ENCODE measurements at places on chromosomes 11 and 22.
A peak's percentile ranks its signal among the peaks of the same experiment; 100 is the strongest.

GRCh38 chr11:73931039-73931645, 19.7 kb upstream of the DNAJB13 start:
- DNase-seq, result peak; percentile 50

DNA sequence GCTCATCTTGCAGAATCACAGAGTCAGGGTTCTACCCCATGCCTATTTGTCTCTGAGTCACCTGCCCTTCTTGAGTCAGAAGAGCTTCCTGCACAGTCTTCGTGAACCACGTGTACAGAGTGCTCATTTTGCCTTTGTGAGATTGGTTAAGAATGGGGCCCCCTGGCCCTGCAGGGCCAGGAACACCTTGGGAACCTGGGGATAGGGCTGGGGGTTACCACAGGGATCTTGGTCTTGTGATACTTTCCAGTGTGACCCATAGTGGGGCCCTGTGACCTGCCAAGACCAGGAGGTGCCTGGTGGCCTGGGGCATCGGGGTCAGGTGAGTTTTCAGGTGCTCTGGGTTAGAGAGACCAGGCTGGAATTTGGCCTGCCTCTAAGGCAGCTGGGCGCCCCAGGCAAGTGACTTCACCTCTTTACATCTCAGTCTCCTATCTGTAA, 9.4 kb downstream of the TMPRSS13 start:
- DNase-seq, result no peak

GRCh38 chr11:124315052-124315451, 1.3 kb upstream of the OR8D1 start:
- no peak for DNase-seq

DNA sequence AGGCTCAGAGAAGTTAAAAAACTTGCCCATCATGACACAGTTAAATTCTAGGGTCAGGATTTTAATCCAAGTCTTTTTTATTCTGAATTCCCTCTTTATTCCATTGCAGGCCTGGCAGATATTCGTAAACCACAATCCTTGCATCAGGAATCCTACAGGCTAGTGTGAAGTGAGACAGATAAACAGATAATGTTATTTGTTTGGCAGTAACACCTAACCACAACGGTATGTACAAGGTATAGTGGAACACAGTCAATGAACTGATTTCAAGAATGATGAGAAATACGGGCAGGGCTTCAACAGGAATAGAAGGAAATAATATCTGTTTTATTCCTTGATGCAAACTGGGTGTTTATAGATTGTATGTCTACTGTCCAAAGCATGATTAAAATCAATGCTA, 32.0 kb upstream of the NARS2 start:
- no peak for DNase-seq

DNA sequence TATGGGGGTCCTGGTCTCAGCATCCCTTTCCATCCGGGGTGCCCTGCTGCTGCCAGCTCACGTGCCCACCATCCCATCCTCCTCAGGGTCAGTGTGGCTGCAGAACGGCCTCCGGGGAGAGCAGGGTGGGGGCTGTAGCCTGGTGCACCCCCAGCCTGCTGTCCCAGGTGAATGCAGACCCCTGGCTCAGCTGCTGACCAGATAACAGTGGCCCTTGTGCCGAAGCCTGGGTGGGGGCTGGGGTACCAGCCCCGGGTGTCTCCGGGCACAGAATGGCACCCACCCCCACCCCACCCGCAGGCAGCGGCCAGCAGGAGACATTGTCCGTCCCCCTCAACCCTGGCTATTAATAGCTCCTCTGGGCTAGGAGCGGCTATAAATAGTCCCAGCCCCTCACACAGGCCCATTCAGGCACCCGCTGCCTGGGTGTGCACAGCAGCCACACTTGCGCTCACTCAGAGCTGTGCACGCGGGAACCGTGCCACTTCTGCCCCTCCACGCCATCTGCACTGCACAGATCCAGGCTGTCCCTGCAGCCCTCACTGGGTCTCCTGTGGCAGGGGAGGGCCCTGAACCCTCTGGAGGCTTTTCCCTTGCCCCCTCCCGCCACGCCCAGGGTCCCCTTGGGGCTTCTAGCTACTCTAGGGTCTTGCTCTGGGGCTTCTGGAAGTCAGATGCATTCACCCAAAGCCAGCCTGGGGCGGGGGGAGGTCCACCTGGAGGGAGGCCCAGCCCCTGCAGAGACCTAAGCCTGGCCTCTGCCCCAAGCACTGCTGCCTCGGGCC, 18.7 kb downstream of the CRELD2 start:
- DNase-seq, result no peak

- DNase-seq, result no peak
Measured at GRCh38 chr22:42170946-42171345, 40.3 kb upstream of the CYP2D6 start.

DNA sequence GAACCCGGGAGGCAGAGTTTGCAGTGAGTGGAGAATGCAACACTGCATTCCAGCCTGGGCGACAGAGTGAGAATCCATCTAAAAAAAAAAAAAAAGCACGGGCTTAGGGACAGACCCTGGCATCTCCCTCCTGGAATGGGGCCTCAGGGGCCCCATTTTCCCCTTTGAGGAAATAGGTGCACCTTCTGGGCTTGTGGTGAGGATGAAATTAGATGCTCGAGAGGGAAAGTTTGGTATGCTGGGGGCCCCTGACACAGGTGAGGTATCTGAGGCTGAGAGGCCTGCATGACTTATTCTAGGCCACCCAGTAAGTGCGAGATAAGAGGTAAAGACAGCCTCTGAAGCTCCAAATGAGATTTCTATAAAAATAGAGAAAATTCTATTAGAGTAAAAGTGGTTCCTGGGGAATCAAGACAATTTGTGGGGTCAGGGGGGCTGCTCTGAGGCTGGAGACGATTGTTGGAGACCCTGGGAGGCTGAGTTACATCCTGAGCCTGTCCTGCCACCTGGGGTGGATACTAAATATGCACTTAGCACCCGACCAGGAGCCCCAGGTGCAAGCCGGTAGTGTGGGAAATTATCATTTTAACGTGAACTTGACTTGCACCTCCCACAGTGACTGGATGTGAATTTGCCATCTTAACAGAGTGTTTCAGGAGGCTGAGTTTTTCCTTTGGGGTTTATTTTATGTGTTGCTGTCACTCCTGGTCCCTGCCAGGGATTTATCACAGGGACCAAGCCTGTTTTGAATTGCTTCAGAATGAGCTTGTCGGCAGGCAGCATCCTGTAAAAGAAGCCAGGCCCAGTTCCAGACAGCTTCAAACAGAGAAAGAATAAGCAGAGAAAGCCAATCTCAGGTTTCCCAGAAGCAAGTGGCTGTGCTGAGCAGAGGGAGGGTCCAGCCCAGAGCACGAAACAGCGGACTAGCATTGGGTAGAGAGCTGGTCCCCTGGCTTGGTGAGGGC, 48.4 kb upstream of the TSKU start:
- DNase-seq, result no peak

DNA sequence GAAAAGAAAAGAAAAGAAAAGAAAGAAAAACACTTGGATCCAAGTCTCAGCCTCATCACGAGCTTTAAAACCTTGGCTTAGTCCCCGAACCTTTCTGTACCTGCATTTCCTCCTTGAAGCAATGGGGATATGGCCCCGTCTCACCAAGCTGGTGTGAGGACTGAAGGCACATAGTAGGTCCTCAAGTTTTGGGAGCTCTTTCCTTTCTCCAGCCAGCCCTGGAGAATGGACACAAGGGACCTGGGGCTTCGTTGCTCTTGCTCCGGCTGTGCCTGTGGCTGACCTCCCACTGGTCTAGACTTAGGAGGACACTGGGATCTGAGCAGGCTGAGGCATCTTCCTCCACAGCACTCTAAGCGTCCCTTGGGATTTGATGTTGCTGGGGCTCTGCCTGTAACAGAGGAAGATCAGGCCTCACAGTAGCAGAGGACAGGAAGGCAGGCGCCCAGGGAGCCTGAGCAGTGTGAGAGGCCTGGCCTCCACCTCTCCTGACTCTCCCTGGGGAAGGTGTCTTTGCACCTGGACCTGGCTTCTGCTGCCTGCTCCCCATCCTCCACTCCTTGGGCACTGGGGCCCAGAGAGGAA, 32.8 kb downstream of the KCNC1 start:
- DNase-seq, result peak; percentile 72

DNA sequence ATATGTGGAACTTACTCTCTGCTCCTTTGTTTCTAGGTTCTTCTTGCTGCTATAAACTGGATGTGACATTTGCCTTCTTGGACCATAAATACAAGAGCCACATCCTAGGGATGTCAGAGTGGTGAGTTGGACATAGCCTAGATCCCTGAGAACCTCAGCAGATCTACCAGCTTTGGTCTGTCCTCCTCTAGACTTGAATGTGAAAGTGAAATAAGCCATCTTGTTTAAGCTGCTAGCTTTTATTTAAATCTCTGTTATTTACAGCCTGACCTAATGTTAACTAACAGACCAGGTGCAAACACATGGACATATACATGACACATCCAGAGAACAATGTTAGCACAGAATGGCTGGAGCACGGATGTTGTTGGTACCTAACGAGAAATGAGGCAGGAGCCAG, 36.0 kb downstream of the SLN start:
- no peak for DNase-seq

DNA sequence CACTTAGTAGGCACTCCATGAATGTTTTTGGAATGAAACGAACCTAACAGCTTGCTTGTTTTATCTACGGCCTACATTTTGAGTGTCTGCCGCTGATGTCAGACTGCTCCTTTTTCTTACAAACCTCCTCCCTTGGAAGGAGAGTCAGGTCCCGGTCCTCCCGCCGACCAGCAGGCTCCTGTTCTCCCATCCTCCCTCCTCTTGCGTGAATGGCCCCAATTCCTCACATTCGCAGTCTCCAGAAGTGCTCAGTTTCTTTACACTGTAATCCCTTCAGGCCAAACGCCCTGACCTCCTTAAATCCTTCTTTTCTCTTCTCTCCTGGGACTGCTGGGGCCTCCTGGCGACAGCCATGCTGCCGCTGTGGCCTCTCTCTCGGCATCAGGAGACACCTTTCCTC, 82.6 kb upstream of the CSNK2A3 start:
- no peak for DNase-seq

GRCh38 chr11:63488789-63489188, 2.2 kb downstream of the PLAAT5 start:
- DNase-seq, result no peak

- DNase-seq, result no peak
Measured at GRCh38 chr11:85665733-85666132, 804 bp upstream of the CREBZF start.

DNA sequence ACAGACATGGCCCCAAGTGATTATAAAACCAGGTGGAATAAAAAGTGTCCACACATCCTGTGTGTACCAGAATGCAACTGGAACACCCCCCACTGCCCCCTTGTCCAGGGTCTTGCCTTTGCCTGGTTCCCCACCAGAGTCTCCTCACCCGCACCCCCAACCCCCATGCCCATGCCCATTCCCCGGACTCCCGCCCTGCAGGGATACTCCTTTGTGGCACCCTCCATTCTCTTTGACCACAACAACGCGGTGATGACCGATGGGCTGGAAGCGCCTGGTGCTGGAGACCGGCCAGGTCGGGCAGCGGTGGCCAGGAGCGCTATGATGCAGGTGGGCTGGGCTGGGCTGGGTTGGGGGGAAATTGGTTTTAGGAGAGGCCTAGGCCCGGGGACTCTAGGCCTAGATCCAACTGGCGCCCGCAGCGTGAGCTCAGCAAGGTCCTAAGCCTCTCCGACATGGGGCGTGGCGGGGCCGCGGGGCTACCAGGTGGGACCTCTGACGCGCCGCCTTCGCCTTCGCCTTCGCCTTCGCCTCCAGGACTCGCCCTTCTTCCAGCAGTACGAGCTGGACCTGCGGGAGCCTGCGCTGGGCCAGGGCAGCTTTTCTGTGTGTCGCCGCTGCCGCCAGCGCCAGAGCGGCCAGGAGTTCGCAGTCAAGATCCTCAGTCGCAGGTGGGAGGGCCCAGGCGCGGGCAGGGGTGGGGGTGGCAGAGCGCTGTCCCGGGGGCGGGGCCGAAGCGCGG, 9.1 kb downstream of the RPS6KA4 start:
- no peak for DNase-seq

DNA sequence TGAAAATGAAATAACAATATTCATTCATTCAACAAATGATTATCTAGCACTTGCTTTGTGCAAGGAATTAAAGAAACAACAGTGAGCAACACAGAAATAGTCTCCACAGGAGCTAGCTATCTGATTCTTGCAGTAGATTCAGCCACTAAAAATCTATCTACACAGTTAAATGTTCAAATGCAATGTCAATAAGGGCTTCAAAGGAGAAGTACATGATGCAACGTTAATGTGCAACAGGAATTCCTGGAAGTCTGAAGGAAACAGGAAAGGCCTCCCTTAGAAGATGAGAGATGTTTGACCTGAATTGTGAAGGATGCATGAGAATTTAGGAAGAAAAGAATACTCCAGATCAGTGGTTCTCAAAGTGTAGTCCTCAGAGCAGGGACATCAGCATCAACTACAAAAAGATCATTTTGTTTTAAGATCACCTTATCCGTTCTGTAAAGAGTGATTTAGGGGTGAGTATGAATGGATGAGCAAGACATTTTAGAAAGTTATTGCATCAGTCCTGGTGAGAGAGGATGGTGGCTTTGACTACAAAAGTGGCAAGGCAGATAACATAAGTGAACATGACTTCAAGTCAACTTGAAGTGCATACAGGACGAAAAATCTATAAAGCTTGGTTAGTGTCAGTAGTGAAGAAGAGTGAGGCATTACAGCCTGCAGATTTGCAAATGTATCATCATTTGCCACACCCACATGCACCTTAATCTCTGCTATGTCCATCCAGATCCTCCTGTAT, 96.0 kb downstream of the ETS1 start:
- DNase-seq, result no peak

DNA sequence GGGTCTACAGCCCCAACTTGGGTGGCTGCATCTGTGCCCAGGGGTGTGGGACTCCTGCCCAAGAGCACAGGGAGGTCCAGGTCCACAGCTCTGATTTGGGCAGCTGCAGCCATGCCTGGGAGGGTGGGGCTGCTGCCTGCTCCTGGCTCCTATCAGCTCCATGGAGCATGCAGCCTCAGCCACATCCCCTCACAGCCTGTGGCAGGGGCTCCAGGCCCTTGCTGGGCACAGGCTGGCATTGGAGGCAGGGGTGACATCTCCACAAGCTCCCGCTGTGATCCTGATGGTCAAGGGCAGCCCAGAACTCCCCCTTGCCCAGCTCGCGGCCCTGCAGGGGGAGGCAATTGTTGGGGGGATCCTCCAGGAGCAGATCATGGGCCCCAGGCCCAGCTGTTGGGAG, 6.3 kb upstream of the OR56A4 start:
- no peak for DNase-seq

GRCh38 chr11:78080818-78081495, 1.3 kb upstream of the NDUFC2 start:
- DNase-seq, result no peak

DNA sequence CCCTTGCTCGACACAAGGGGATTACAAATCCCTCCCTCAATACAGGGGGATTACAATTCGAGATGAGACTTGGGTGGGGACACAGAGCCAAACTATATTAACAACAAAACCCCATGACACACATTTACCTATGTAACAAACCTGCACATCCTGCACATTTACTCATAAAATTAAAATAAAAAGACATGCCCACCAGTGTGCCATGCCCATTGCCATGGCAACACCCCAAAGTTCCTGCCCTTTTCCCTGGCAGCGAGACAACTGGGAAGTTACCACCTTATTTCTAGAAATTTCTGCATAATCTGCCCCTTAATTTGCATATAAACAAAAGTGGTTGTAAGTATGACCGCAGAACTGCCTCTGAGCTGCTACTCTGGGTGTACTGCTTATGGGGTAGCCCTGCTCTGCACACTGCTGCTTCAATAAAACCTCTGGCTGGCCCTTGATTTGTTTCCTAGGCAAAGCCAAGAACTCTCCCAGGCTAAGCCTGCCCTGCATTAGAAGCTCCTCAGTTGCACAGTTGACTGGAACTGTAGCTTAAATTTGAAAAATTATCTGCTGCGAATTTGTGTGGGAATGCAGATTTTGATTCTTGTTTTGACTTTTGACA, 8.6 kb upstream of the INCENP start:
- peak; percentile 83 for DNase-seq

- DNase-seq, result peak; percentile 43
Measured at GRCh38 chr11:77075425-77075905, 8.7 kb downstream of the CAPN5 start.
